LNCaP clone FGC (cell line): ENCODE measurements at places on chromosomes 1 and 21.

DNA sequence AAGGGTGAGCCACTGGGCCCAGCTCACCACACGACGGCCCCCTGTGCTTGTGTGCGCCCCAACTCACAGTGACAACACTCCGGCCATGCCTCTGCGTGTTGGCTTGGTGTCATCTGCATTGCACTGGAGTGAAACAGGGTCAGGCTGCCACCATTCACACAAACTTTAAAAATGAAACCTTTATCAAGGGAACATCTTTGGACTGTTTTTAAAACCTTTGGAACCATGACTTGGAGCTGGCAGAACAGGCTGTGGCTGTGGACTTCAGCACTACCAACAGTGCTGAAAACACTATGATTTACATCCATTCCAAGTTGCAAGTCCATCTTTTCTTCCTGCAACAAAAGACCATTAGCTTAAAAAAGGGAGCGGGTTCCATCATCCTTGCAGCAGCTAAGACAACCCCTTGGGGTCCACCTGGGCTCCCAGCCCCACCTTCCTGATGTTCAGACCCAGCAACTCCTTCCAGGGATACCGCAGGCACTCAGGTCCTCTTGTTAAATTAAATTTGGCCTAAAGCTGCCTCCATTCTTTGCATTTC lies 25.6 kb downstream of the POFUT2 start:
- DNase-seq: no peak

GRCh38 chr1:207298636-207299398 lies 22.7 kb upstream of the CD55 start:
- DNase-seq: peak; percentile 32

DNA sequence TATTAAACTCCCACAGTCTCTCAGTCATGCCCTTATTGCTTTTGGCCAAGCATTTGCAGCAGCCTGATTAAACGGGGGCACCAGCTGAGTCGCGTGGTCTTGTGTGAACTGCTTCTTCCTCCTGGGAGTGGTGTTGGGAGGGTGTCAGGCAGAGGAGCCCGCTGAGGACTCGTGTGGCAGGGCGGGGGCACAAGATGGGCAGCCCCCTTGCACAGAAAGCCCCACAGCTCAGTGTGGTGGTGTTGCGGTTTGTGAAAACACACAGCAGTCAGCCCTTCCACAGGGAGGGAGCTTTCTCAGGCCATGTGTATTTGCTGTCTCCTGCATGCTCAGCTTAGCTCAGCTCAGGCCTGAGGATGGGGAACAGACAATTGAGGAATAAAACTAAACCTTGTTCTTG lies 22.4 kb downstream of the PEX14 start:
- DNase-seq: no peak

GRCh38 chr1:156100205-156100995 lies 14.1 kb upstream of the LMNA start:
- DNase-seq: no peak

GRCh38 chr1:55212349-55213150 lies 2.6 kb downstream of the USP24 start:
- DNase-seq: no peak
